Stimulated activated CD4-positive, alpha-beta T cell treated with anti-CD3 and anti-CD28 coated beads, Interleukin-15, amount 100 ng/mL, for 1 hour (primary cell): ENCODE measurements at places on chromosomes 2 and 18.
A peak's percentile ranks its signal among the peaks of the same experiment; 100 is the strongest.

- no peak for DNase-seq
Measured at GRCh38 chr2:237720444-237720843, 78.1 kb upstream of the RBM44 start.

- no peak for DNase-seq
Measured at GRCh38 chr2:80135001-80135400, 169.6 kb downstream of the LRRTM1 start.

DNA sequence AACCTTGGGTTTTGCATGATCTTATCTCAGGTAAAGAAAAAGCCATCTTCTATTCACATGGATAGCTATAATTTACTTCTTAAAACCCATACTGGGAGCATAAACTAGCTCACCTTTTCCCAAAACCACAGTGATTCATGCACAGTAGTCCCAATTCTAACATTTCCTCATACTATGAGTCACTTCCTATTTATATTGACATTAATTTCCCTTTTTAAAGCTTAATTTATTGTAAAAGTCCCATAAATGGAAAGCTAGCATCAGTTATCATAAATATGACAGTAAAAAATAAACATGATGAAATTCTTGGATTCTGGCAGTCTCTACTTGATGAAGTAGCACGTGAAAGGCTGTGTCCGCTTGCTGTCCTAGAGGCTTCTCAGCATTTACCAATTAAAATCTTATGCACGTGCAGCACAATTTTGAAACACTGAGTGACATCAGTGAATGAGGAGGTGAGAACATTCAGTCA is 180.1 kb downstream of the CDH2 start:
- no peak for DNase-seq

- no peak for DNase-seq
Measured at GRCh38 chr2:63051795-63052333, 1.2 kb downstream of the OTX1 start.

GRCh38 chr2:174571669-174572323 is 25.8 kb downstream of the WIPF1 start:
- no peak for DNase-seq

GRCh38 chr2:11775384-11775783 is 29.0 kb downstream of the LPIN1 start:
- no peak for DNase-seq

DNA sequence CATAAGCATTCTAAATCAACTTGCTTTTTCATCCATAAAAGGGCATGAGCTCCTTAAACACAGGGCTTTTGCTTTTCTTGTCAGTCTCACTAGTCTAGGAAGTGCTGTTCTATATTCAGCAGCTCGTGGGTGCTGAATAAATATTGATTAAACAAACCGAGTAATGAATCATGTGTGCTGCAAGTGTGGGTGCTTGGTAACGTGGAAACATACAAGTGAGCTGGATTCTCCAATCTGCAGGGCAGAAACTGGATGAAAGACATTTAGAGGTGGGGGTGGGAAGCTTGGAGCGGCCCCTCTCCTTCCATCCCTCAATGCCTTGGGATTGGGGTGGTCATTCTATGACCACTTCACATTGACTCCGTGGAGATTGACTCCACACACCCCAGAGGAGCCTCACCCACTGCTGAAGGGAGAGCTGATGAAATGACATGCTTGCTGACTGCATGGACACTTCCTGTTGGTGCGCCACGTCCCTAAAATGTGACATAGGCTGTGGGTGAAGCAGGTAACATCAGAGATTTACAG is 114.6 kb downstream of the DOCK10 start:
- DNase-seq = peak; percentile 24

- no peak for DNase-seq
Measured at GRCh38 chr2:143545059-143545948, 416.1 kb downstream of the ARHGAP15 start.

DNA sequence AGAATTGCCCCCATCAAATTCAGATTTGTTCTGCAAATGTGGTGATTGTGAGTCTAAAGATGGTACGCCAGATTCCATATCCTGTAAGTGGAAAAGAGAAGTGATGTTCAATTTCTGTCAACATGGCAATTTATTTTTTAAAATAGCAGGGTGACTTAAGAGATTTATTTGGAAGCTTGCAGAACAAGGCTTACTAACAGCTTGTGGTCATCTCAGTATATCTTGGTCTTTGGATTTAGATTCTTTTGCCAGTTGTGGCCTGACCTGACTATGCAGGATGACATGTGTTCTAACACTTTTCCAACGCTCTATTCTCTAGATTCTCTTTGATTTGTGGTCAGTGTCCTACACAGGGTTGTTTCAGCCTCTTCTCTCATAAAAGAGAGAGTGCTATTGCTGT is 74.4 kb downstream of the MAP3K20 start:
- no peak for DNase-seq

DNA sequence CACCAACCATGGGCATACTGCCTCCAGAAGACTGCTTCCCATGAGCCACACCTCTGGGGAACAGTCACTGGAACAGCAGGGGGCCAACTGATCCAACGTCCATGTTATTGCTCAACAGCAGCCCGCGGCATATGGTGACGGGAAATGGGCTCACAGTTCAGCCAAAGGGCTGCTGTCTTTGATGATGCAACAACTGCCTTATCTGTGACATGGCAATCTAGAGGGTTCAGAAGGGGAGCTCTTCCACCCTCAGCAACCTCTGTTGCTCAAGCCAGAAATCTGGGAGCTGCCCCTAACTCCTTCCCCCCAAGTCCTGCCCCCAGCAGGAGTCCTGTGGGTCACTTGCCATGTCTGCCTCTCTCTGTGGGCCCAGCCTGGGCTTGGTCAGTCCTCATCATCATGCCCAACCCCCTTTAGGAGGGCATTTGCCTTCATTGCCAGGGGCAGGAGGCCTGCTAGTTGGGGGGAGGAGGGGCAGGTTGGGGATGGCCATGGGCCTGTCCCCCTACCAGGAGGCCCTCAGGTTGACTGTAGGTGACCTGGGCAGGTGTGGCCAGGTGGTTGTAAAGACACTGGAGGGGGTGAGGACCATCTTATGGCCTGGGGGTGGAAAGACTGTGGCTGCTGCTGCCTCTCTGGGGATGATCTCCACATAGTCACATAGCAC is 212.9 kb downstream of the CYP26B1 start:
- DNase-seq = no peak

DNA sequence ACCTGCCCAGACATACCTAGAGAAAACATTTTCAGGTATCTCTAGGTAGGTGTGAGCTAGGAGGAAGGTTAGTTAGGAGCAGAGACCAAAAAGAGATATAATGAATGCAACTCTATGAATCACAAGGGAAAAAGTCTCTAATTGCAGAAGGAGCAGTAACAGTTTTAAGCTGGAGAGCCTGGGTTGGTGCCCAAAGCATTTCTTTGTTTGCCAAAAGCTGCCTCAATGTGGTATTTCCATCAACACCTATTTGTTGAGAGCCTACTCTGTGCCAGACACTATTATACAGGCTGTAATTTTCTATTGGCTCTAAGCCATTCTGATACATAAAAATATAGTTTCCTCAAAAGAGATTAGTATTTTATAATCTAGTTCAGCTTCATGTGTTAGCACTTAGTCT is 141.6 kb downstream of the UBE2E3 start:
- DNase-seq = no peak

DNA sequence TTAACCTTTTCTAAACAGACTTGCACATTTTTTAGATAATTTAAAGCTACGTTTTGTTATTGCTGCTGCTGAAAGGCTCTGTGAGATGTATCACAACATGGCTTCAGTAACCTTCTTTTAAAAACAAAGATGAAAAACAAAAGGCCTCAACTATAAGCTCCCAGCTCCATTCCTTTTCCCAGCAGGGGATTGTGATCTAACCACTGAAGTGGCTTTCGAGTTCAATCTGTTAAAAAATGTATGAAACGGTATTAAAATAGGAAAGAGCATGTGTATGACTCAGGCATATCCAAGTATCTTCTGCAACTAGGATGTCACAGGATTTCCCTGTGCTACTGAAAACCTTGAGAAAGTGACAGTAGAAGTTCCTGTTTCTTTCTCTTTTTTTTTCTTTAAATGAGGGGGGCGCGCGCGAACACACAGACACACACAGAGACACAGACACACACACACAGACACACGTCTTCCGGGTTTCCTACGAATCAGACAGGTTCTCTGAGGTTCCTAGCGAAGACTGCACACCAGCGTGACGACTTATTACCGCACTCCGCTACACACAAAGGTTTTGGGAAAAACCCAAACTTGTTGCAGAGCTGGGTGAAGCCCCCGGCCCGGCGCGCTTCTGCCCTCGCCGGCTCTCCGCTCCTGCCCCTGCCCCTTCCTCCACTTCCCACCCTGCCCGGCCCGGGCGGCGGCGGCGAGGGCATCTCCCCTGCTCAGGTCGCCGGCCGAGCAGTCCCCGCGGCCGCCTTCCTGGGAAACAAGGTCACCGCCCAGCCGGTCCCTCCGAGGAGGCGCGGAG is 86.8 kb downstream of the RBMS1 start:
- peak; percentile 52 for DNase-seq

DNA sequence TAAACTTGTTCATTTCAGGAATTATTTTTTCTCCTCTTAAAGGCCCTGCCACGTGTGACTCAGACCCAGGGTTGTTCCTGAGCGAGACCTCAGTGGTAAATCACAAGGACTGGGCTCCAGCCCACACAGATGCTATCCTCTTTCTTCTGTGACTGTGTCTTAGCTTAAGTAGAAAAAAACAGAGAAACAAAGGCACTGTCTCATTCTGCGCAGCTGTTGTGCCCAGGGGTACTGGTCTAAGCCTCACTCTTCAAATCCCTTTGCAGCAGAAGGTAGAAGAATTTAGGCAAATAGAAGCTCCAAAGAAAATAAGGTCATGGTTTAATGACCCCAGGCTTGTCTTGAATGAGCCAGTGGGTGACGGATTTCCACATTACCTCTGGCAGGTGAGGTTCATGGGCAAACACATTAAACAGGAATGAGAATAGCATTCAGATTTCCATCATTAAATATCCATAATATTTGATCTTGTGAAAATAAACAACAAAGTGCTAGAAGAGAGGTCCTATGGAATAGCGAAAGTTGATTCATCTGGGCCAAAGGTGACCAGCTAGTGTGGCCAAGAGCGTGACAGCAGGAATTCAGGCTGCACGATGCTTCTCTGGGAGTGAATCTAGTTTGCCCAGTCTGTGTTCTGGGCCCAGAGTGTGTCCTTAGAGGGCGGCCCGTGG is 63.3 kb downstream of the LIPG start:
- no peak for DNase-seq

- DNase-seq = peak; percentile 33
Measured at GRCh38 chr2:203811491-203812221, 55.9 kb upstream of the CTLA4 start.

- no peak for DNase-seq
Measured at GRCh38 chr2:176960736-176961520, 251.7 kb upstream of the HNRNPA3 start.

DNA sequence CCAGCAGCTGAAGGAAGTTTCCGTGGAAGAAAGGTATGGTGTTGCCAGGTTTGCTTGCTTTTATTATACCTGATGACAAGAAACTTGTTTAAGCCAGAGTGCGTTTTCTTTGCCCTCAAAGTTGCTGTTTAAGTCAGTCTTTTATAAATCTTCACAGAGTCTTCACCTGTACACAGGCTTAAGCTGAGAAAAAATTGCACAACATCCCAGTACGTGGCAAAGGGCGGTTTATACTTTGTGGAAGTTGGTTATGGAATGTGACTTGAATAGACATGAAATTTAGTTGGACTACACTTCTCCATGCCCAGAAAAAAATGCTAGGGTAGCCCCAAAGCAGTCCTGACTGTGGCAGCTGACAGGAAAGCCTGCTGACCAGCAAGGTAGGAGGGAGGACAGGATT is 121.5 kb downstream of the RTN4 start:
- no peak for DNase-seq

DNA sequence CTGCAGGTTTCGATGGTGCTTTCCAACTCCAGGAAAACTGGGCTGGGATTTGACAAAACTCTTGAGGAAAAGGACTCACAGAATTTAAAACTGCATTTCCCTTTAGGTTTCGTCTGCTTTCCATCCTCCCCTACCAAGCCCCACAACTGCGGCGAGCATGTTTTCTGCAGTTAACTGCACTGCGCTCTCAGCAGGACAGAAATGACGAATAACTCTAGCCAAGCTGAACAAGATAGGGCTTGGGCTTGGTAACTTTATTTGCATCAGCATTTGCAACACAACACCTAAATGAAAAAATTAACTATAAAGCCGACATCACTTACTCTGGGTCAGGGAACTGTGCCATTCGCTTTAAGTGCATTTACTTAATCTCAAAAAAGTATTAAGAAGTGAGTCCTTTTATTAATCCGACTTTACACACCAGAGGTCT is 669 bp upstream of the PIKFYVE start:
- DNase-seq = no peak

DNA sequence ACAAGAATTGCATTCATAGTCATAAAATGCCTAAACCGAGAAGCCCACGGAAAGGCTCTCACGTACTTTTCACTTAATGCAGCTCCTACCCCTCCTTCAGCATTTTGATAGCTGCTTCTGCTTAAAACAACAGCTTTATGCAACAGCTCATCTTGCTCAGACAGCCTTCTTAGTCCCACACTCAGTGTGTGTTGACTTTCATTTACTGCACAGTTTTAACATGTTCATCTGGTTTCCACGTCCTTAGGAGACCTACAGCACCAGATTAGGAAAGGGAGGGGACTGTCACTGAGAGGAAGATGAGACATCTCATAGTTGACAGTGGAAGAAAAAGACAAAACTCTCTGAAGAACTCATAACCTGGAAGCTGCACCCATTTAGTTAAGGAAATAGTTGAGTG is 435.4 kb downstream of the SETBP1 start:
- DNase-seq = no peak

- DNase-seq = no peak
Measured at GRCh38 chr2:10193851-10194820, 71.6 kb downstream of the RRM2 start.

DNA sequence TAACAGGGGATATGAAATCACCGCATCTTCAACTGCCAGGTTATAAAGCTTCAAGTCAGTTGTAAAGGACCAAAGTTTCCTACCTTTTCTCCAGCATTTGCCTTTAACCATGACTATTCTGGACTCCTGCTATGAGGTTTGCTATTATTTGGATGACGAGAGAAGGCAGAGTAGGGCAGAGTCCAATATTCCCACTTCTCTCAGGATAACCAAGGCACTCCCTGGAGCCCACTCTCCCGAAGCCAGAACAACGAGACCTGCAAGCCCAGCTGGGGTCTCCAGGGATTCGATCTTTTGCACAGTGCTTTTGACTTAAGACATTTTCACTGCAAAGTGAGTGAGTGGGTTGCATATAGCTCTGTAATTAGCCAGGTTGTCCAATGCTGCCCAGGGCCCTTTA is 77.1 kb upstream of the ZNF397 start:
- DNase-seq = no peak

GRCh38 chr2:126658905-126659561 is 3.1 kb downstream of the GYPC start:
- no peak for DNase-seq

DNA sequence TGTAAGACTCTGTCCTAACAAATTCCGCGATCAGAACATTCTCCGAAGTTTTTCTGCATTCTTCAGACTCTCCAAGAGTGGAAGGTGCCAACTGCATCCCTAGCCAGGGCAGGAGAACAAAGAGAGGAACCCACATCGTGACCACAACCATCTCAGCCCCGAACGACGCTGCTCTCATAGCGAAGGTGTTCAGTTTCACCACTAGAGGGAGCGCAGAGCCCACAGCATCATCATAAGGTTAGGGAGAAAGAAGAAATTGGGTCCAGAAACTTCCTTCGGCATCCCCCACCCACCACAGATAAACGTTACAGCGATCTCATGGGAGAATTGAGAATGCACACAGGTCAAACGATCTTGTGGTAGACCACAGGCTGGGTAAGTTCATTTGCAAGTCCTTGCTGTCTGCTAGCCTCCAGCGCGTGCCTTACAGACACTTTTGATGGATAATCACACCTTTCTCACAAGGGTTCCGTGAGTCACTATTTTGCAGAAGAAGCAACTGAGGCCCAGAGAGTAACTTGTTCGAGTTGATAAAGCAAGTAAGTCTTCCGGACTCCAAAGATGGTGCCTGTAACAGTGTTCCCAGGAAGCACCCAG is 53.7 kb upstream of the ARL4C start:
- no peak for DNase-seq
